Endothelial cell of umbilical vein (primary cell): ENCODE measurements at places on chromosomes 2 and 18. TPM values are rescaled to one million over a fixed set of nuclear protein-coding genes. Genes with fewer than 3 reads are reported as not detected.

NR4A2 gene
- 1.0 and 1.8 TPM in 2 replicates for total RNA-seq

DNA sequence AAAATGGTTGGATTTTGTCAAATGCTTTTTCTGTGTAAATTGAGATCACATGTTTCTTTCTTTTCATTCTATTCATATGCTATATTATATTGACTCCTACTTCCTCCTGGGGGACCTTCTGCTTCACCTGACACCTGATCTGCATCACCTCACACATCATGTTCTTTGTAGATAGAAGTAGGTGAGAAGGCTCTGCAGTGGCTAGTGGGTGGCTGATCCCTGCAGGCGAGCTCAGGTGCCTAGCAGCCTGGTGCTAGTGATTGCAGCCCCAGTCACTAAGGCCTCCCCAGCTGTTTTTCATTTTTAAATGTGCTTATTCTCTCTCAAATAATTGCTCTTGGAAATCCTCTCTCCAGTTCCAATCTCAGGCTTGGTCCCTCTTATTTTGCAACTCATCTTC lies 33.6 kb downstream of the MC4R start:
- no peak for DNase-seq
- no peaks in the 10 kb centered on the region for H3K27me3 ChIP-seq
- no peaks in the 10 kb centered on the region for H3K36me3 ChIP-seq
- no peaks in the 10 kb centered on the region for H3K4me1 ChIP-seq

DNA sequence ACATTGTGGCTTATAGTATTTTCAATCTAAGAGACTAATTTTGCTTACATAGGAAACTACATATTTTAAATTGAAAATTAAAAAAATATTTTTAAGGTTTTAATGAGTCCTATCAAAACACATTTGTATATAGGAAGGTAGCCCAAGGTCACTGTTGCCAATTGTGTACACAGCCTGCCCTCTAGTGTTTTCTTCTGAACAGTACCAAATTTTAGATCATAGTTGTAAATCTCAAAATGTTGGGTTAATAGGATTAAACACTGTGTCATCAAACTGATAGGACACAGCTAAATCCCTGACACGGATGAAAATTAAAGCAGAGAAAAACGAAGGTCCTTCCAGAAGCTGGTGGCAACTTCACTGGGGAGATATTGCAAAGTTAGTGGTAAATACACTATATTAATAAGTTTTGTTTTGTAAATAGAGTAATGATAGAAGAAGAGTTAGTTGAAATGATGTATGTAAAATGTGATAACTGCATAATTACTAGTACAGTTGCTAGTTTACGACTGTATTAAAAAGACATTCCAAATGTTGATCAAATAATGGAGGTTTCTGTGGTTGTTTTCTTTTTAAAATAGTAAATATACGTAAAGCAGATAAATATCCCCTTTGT lies 19.7 kb downstream of the CLUL1 start:
- no peak overlapping the region for H3K4me3 ChIP-seq
- DNase-seq: peak; percentile 64
- H3K36me3 ChIP-seq: no peaks in the 10 kb centered on the region
- no peaks in the 10 kb centered on the region for H3K27me3 ChIP-seq

CYS1 gene
- total RNA-seq: 0.25 TPM in 1 of 2 replicates, not detected in the other

DNA sequence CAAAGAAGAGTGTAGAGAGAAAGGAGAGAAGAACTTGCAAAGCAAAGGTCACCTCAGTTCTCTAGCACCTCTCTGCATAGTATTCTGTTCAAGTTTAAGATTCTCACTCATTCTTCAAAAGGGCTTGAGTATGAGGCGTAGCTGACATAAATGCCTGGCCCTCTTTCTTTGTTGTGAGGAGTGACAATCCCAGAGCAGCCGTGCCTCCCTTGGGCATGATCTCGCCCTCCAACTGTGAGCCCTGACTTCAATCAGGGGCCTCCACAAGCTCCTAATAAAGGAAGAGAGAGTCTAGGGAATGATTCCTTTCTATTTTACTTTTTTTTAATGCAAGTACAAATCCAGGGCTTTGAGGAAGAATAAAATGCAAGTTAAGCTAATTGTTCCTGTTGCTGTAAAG lies 402.7 kb downstream of the LRP1B start:
- H3K4me1 ChIP-seq: no peaks in the 10 kb centered on the region
- no peak overlapping the region for H3K4me3 ChIP-seq
- no peak overlapping the region for H3K27ac ChIP-seq

GRCh38 chr2:136058262-136058661 lies 59.7 kb downstream of the CXCR4 start:
- no peaks in the 10 kb centered on the region for H3K4me1 ChIP-seq
- no peak overlapping the region for H3K27ac ChIP-seq
- no peak for DNase-seq
- no peak overlapping the region for H3K4me3 ChIP-seq
- no peaks in the 10 kb centered on the region for H3K36me3 ChIP-seq

- H3K27me3 ChIP-seq: no peaks in the 10 kb centered on the region
- H3K27ac ChIP-seq: no peak overlapping the region
- H3K36me3 ChIP-seq: no peaks in the 10 kb centered on the region
- H3K4me3 ChIP-seq: no peak overlapping the region
- H3K4me1 ChIP-seq: no peaks in the 10 kb centered on the region
These were observed 24.1 kb upstream of the ACVR1 start for GRCh38 chr2:157900203-157900602.

DNA sequence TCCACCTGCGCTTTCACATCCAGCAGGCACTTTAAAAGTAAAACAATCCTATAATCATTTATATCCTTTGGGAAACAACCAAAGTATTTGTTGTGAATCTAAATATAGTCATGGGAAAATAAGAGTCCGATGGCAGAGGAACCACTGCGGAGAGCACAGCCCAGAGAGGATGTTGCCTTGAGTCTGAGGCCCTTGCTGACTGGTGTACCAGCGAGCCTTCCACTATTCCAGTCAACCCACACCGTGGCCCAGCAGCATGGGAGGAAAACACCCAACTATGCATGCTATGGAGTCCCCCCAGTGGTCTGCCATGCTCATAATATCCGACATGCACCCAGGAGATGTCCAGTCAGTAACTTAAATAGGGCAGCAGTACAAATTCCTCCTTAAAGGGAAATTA lies 21.6 kb downstream of the KANSL3 start:
- H3K27ac ChIP-seq: peak overlapping the region; percentile 15
- H3K27me3 ChIP-seq: no peaks in the 10 kb centered on the region
- H3K4me3 ChIP-seq: no peak overlapping the region
- H3K36me3 ChIP-seq: peaks cover 27% of the 10 kb centered on the region
- DNase-seq: no peak

DNA sequence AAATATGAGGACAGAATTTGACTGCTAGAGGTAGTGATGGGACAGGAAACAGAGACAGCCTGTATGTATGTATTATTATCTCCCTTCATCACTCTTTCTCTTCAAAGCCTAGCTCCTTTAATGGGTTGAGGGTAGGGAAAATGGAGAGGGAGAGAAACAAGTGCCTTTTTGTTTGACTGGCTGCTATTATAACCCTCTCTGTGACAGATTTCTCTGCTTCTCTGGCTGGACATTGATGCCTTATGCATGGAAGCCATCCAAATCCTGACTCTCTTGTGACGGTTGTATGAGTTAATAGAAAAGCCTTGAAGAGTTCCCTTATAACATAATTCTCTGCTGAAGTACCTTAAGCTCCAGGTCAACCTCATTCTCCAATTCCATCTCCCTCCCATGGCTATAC lies 118.5 kb upstream of the COL5A2 start:
- no peak overlapping the region for H3K27ac ChIP-seq
- H3K27me3 ChIP-seq: no peaks in the 10 kb centered on the region
- no peaks in the 10 kb centered on the region for H3K36me3 ChIP-seq
- no peak for DNase-seq
- no peak overlapping the region for H3K4me3 ChIP-seq

GRCh38 chr2:59585655-59586054 lies 967.8 kb downstream of the BCL11A start:
- no peaks in the 10 kb centered on the region for H3K36me3 ChIP-seq
- H3K27ac ChIP-seq: no peak overlapping the region
- DNase-seq: no peak
- no peaks in the 10 kb centered on the region for H3K4me1 ChIP-seq

GAD1 gene
- 0.60 TPM in 1 of 2 replicates, not detected in the other for total RNA-seq

DNA sequence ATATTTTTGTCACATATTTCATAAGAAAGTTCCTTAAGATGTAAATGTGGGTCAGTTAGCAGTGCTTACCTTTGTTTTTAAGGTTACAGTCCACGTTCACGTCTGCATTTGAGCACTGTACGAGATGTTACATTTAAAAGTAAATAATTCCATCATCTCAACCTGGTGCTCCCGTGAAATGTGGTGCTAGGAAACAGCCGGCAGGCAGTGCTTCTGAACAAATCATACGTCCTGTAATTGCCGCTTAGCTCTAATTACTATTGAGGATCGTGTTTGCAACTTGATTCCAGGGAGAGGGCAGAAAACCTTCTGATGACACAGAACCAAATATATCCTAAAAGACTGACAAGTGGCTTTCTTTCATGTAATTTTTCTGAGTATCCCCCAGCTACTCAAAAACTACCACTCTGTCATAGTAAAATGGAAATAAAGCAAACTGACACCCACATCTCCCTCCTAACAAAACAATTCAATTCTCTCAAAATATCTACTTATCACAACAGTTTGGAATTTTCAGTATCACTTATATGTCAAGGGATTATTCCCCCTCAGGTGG lies 297.8 kb upstream of the SESTD1 start:
- no peaks in the 10 kb centered on the region for H3K36me3 ChIP-seq
- no peak for DNase-seq
- H3K4me1 ChIP-seq: no peaks in the 10 kb centered on the region
- no peak overlapping the region for H3K27ac ChIP-seq

GRCh38 chr2:222490131-222490530 lies 65.8 kb downstream of the SGPP2 start:
- H3K4me1 ChIP-seq: no peaks in the 10 kb centered on the region
- H3K27ac ChIP-seq: no peak overlapping the region
- no peak overlapping the region for H3K4me3 ChIP-seq
- no peaks in the 10 kb centered on the region for H3K36me3 ChIP-seq
- DNase-seq: no peak

- H3K4me1 ChIP-seq: no peaks in the 10 kb centered on the region
- no peak for DNase-seq
- H3K36me3 ChIP-seq: no peaks in the 10 kb centered on the region
- H3K27me3 ChIP-seq: peaks cover 2% of the 10 kb centered on the region
These were observed 18.0 kb downstream of the SLC9A2 start for GRCh38 chr2:102637358-102637757.

DNA sequence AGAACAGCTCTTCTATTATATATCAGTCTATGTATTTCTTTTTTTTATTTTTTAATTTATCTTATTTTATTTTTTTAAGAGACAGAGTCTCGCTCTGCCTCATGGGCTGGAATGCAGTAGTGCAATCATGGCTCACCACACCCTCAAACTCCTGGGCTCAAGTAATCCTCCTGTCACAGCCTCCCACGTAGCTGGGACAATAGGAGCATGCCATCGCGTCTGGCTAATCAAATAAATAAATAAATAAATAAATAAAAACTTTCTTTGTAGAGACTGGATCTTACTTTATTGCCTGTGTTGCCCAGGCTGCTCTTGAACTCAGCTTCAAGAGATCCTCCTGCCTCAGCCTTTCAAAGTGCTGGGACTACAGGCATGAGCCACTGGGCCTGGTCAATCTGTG lies 117.0 kb downstream of the RBMS1 start:
- DNase-seq: no peak
- H3K27me3 ChIP-seq: no peaks in the 10 kb centered on the region
- no peaks in the 10 kb centered on the region for H3K36me3 ChIP-seq
- H3K27ac ChIP-seq: peak overlapping the region; percentile 85

SERPINB12 gene
- not detected in 2 replicates for total RNA-seq

- H3K27me3 ChIP-seq: no peaks in the 10 kb centered on the region
- H3K36me3 ChIP-seq: no peaks in the 10 kb centered on the region
- DNase-seq: no peak
- no peak overlapping the region for H3K27ac ChIP-seq
- H3K4me1 ChIP-seq: no peaks in the 10 kb centered on the region
These were observed 71.0 kb downstream of the AQP4 start for GRCh38 chr18:26794230-26795101.

DNA sequence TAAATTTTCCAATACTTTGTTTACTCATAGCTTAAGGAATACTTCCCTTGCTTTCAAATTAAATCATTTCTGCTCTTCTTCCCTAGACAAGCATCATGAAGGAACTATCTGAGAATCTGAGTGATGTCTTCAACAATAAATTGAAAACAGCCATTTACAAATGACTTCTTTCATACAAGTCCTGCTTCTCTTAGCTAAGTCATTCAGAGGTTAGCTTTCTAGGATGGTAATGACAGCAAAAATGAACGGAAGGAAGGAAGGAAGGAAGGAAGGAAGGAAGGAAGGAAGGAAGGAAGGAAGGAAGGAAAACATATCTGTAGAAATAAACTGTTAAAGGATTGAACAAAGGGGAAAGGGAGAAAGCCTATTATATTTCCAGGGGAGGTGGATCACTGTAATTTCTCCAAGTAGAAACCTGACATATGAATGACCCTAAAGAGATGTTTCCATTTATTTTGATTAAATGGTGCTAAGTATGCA lies 335.0 kb upstream of the KYNU start:
- H3K27ac ChIP-seq: no peak overlapping the region
- H3K27me3 ChIP-seq: no peaks in the 10 kb centered on the region
- no peaks in the 10 kb centered on the region for H3K4me1 ChIP-seq
- no peak overlapping the region for H3K4me3 ChIP-seq

ANO7 gene
- 2.5 and 2.8 TPM in 2 replicates for total RNA-seq

PDIA6 gene
- 424 and 433 TPM in 2 replicates for total RNA-seq

BBS5 gene
- total RNA-seq: 4.1 and 5.6 TPM in 2 replicates

DNA sequence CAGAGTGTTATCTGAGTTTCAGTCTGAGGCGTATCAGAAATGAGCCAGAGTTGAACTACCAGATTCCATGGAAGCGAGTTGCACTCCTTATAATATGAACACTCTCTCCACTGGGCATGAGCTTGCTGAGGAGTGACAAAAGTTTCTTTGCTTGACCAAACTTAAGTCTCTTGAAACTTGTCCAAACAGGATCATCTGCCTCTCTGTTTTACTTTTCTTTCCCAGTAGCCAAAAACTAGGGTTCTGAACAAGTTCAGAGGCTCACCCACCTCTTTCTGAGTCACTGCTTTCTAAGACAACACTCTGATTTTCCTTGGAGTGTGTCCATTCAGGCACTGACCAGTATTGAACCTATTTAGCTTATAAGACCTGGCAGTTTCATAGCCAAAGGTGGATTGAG lies 233.2 kb upstream of the TCF4 start:
- no peak for DNase-seq
- H3K27ac ChIP-seq: no peak overlapping the region
- H3K27me3 ChIP-seq: no peaks in the 10 kb centered on the region
- H3K4me1 ChIP-seq: no peaks in the 10 kb centered on the region
- H3K4me3 ChIP-seq: no peak overlapping the region

DNA sequence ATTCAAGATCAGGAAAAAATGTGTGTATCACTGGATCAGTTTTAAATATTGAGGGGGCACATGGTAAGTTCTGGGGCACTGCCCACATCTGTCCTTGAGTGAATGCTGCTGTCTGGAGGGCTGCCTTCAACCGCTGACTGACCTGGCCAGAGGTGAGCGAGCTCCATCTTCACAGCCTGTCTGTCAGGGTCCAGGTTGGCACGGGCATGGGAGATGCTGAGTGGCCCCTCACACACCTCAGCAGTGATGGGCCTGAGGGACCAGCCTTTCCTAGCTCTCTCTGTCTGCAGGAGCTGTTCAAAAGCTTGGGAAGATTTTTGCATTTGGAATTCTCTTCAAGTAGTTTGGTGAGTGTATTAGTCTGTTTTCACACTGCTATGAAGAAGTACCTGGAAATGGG lies 114.8 kb upstream of the ALKAL2 start:
- H3K4me1 ChIP-seq: no peaks in the 10 kb centered on the region
- H3K36me3 ChIP-seq: no peaks in the 10 kb centered on the region
- no peak overlapping the region for H3K4me3 ChIP-seq

MARCHF4 gene
- 21.5 and 25.2 TPM in 2 replicates for total RNA-seq

ANKAR gene
- total RNA-seq: 4.3 and 4.5 TPM in 2 replicates

GRCh38 chr18:79963658-79964329 lies 649 bp upstream of the HSBP1L1 start:
- no peak overlapping the region for H3K27ac ChIP-seq
- DNase-seq: no peak
- H3K27me3 ChIP-seq: peaks cover 8% of the 10 kb centered on the region
- peaks cover 12% of the 10 kb centered on the region for H3K4me1 ChIP-seq
- no peaks in the 10 kb centered on the region for H3K36me3 ChIP-seq
- peak overlapping the region; percentile 44 for H3K4me3 ChIP-seq
